Activated T-cell treated with anti-CD3 and anti-CD28 coated beads, Interleukin-2, amount 50 U/mL, for 72 hours (primary cell): ENCODE measurements at places on chromosomes 11 and 22. TPM values are rescaled to one million over a fixed set of nuclear protein-coding genes. Genes with fewer than 3 reads are reported as not detected.

The SFI1 gene
- total RNA-seq = 342 TPM

The GGT5 gene
- not detected for total RNA-seq

The MMP27 gene
- total RNA-seq = not detected

The KCNK4 gene
- not detected for total RNA-seq

The USP2 gene
- 0.91 TPM for total RNA-seq
